ENCODE measurements at places on chromosomes 1 and 21.

DNA sequence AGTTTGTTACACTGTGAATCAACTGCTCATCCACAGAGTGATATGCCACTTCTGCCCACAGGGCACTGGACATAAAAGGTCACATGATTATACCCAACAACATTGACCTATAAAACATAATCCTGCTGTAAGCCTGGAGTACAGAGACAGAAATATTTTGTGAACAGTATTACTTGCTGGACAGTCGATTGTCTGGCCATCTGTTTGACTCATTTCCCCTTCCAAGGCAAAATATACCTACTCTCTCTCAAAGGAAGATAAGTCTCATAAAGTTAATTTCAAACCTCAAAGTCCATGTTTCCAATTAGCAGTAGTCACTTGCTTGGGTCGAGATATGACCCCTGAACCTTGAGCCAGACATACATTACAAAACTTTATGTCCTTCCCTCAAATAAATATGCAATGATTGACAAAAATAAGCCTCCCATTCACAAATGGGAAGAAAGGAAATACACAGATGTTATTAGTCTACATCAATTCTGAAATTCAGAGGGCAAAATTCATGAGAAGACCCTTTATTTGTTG lies 39.3 kb upstream of the RGS18 start:
- DNase-seq: no peak

GRCh38 chr1:227734856-227735538 lies at the start of the genes JMJD4 and SNAP47:
JMJD4 (minus strand) TSS chr1:227735302; CDS start chr1:227735273, 29 bp downstream.
SNAP47 (plus strand) TSS chr1:227735435; CDS start chr1:227747737, 12,302 bp downstream.
- peak; percentile 90 for DNase-seq

- DNase-seq: no peak
Measured at GRCh38 chr1:180424848-180425457, 77.4 kb downstream of the ACBD6 start.

GRCh38 chr1:247440001-247440620 lies 17.8 kb downstream of the OR2B11 start:
- DNase-seq: no peak

- DNase-seq: no peak
Measured at GRCh38 chr1:221630236-221630635, 111.7 kb downstream of the DUSP10 start.

DNA sequence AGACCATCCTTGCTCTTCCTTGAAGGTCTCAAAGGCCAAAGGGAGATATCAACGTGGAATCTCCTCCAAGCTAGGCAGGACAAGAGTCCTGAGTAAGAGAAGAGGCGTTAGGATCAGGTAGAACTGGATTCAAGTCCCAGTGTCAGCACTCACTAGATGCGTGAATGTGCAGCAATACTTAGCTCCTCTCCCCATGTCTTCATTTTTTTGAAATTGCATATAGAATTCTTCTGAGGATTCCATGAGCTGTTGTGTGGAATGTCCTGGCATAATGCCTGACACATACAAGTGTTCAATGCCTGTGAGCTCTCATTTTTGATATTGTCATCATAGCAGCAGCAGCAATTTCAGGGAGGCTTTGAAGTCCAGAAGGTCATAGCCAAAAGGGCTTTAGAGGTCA lies 333.2 kb downstream of the KCNH1 start:
- no peak for DNase-seq

DNA sequence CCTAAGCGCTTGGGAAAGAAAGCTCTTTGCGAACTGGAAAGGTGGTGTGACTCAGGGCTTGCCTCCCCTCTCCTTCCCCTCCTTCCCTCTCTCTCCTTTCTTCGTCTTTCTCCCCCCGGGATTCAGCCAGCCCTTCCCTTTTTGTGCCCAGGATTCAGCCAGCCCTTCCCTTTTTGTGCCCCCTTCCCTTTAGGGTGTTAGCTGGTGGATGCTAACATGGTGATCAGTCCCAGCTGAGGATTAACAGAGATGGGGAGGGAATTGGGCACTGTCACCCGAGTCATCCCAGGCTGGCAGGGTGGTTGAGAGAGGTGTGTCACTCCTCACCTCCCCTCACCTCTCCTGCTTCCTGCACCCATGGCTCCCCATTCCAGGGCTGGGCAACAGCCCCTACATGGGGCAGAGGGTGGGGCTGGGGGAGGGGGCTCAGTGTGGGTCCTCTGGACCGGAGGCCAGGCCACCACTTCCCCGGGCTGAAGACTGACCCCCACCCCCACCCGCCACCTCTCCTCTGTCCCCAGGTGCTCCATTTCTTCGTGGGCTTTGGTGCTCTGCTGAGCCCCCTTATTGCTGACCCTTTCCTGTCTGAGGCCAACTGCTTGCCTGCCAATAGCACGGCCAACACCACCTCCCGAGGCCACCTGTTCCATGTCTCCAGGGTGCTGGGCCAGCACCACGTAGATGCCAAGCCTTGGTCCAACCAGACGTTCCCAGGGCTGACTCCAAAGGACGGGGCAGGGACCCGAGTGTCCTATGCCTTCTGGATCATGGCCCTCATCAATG lies 51.5 kb downstream of the ELK4 start:
- no peak for DNase-seq

GRCh38 chr1:33363470-33363861 lies 42.6 kb upstream of the A3GALT2 start:
- DNase-seq: no peak

- DNase-seq: no peak
Measured at GRCh38 chr1:99851850-99852454, 1.8 kb downstream of the AGL start.

DNA sequence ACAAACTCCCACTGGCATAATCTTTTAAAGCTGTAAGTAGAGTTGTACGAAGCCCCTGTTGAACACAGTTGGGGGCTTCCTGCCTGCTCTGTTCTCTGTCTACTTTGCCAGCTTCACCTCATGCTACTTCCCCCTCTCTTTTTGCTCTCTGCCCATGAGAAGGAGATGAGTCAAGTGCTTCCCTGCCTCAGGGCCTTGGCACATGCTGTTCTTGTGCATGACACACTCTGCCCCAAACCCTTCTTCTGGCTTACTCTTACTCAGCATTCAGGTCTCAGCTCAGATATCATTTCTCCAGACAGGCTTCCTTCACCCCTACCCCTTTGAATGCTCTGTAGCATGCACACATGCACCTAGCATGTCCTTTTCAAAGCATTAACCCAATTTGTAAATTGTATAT lies 208.8 kb downstream of the FOXD2 start:
- no peak for DNase-seq

GRCh38 chr1:54859700-54860391 lies 27.1 kb downstream of the DHCR24 start:
- DNase-seq: no peak

DNA sequence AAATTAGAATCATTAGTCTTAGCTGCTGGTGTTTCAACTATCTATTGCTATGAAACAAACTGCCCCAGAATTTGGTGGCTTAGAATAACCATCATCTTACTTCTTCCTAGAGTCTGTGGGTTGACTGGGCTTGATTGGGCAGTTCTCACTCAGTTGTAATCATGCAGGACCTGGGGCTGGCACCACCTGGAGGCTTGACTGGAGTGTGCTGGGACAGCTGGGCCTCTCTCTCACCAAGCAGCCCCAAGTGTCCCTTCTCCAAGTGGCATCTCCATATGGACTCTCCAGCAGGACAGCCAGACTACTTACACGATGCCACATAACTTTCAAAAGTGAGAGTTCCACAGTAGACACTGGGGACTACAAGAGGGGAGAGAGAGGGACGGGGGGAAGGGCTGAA lies 140.3 kb upstream of the ATP1B1 start:
- DNase-seq: no peak

DNA sequence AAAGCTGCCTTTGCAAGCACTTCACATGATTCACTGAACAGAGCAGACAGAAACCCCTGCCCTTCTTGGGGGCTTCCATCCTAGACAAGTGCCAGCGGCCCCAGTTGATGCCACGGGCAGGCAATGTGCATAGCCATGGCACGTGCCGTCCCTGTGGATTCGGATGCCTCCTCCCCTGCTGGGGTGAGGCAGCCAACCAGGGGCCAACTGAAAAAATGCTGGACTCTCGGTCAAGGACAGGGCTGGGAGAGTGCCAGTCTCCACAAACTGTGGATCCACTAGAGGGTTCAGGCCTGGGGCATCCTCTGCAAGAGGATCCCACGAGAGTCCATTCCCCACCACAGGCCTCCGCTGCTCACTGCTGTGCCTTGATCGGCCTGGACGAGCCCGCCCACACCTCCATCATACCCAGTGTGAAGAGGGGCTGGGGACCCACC lies 3.8 kb downstream of the JMJD4 start:
- no peak for DNase-seq

DNA sequence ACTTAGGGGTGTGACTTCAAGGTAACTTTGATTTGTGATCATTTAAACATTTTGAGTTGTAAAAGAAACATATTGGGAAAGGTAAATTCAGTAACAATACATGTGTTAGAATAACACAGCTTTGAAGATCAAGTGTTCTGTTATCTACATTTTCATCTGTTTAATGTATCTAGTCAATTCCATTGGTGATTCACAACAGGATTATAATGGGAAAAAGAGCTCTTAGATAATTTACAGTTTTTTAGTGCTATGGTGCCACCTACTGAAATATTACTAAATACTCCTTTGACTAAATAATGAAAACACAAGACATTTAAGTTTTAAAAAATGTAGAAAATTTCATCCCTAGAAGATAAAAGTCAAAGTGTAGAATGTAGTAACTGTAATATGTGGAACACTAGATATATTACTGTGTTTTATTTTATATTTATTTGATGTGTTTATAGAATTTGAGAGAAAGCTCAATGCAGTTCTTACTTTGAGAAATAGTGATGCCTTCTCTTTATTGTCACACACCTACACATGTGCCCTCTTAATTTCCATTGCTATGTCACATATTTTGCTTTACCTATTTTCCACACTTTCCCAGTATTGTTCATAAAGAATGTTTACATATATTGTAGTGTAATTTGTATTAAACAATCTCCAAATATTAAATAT lies 47.4 kb downstream of the PTPRC start:
- no peak for DNase-seq

GRCh38 chr1:233281711-233282581 lies 13.6 kb downstream of the PCNX2 start:
- peak; percentile 5 for DNase-seq
